Hypothalamus (tissue), 51 donors: ENCODE measurements at places on chromosomes 2 and 18.
A peak's percentile ranks its signal among the peaks of the same experiment; 100 is the strongest.

DNA sequence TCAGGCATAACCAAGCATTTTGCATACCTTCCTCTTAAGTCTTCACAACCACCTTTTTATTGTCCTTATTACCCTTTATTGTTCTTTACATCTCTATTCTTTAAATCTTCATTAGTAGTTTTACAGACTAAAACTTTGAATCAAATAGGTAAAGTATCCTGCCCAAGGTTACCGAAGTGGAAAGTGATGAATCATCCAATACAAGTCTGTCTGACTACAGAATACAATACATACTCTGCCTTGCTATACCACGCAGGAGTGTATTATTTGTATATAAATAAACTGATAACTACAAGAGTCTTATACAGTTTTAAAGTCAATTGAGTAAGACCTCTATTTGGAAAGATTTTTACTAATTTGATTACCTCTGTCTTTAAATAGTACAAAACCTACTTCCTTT lies 196.0 kb downstream of the ZEB2 start:
- DNase-seq = no peak

GRCh38 chr2:32360416-32360815 lies 3.6 kb downstream of the BIRC6 start:
- no peak for DNase-seq

DNA sequence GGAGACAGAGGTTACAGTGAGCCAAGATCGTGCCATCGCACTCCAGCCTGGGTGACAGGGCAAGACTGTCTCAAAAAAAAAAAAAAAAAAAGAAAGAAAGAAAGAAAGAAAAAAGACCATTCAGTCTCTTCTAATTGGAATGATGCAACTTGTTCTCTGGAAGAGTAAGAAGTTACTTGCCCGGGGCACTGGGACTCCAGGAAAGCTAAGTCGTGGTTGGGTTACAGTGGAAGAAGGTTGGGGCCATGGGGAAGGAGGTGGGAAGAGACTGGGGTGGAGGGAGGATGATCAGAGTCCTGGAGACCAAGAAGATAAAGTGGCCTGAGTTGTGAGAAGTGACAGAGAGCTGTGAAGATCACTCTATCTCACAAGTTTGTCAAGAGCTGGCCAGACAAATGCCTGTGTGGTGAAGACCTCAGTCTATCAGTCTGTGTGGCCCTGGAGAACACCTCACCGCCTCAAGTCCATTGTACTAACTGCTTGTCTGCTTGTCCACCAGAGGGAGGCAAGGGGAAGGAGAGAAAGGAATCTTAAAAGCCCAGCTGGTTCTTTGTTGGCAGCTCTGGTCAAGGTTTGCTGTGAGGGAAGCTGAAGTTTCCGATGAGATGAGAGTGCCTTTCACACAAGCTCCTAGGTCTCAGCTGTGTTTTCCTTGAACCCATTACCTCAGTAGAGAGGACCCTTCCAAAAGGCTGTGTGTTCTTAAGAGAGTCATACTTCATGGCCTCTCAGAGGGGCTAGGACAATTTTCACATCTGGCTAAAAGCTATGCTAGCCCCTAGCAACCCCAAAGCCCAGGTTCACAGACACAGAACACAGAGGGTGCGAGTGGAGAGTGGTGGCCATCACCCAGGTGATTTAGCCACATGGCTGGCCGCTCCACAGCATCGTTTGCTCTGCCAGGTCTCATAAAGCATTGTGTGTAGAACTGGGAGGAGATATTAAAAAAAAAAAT lies 72.0 kb upstream of the TMEM178A start:
- DNase-seq = peak; percentile 23

DNA sequence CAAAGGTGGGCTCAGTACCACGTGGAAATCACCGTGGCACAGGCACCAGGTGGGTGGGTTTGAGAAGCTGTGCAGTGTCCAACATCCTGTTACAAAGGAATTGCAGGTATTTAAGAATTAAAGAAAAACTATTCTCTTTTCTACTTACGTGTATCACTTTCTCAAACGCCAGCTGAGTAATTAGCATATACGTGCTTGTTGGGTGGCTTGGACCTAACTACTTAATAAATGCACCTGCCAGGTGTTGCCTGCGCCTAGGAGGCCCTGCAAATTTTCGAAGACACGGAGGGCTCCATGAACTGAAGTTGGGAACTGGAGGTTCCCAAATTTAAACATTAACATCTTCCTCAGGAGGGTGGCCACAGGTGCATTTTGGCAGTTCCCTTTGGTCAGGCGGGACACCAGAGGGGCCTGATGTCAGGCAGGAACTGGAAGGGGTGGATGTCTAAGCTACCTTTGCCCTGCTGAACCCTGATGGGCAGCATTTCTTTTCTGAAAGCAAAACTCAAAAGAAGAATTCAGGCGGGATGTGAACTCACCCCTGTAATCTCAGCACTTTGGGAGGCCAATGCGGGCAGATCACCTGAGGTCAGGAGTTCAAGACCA lies 84.8 kb downstream of the HS6ST1 start:
- DNase-seq = no peak

DNA sequence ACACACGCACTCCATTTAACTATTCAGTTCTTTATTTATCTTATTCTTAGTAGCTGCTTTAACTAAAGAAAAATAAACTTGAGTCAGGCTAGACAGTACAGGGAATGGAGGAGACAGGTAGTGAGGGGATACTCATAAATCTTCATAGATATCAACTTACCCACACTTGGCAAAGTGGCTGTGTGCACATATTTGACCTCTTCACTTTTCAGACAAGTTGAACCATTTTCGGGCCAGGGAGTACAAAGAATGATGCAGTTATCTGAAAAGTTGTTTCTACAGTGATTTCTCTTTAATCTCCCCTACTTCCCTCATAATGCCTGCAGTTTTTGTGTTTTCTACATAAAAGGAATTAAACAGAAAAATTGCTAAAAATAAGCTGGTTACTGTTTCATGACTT lies 307.5 kb downstream of the GULP1 start:
- no peak for DNase-seq

DNA sequence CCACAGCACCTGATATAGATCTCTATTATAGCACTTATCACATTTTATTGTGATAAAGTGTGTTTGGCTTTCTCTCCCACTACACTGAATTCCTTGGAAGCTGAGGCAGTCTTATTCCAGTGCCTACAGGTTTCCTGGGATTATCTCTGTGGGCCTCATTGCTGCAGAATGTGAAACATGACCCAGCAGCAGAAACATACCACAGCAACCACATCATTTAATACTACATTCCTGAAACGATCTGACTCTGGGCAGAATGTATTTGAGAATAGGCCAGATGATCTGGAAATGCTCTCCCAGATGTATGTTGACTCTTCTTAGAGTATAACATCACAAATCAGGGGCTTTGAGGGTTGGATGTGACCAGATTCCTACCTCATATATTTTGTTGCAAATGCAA lies 323.5 kb upstream of the TANK start:
- no peak for DNase-seq

- no peak for DNase-seq
These were observed 141.0 kb downstream of the RPIA start for GRCh38 chr2:88832311-88832991.

GRCh38 chr18:12283666-12284065 lies 24.4 kb upstream of the TUBB6 start:
- no peak for DNase-seq

DNA sequence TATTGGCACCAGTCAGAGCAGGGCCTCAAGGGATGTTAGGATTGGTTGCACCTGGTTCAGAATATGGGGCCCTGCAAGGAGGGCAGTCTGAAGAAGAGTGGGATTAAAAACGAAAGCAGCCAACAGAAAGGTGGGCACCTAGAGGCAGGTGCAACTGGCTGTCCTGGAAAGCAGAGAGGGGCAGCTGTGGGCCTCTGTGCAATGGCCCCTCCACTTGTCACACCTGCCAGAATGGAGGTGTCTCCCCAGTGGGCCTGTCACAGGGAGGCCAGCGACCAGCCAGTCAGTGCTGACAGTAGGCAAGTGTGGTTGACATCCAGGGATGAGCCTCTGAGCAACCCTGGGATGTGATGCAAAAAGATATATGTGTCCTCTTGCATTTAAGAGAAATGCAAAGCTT lies 37.7 kb downstream of the INPP4A start:
- DNase-seq = no peak

- no peak for DNase-seq
These were observed 63.3 kb downstream of the SUCLG1 start for GRCh38 chr2:84395820-84396219.

DNA sequence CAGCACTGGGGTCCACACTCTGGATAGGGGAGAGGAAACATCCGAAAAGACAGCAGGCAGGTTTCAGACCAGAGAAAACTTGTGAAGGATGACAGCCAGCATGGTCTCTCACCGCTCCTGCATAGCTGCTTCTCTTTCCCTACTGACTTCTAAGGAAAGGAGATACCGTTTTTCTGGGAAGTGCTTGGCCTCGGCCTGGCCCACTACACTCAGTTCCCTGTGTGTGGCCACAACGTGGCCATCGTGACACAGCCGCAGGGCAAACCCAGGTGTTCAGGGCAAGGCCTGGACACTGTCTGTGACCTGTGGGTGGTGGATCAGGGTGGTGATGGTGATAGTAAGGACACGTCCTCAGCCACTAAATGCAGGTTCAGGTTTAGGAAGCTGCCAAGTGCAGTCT lies 34.2 kb upstream of the ACAA2 start:
- no peak for DNase-seq

- DNase-seq = no peak
These were observed 13.7 kb downstream of the CALCRL start for GRCh38 chr2:187434342-187434785.

GRCh38 chr2:45258311-45258710 lies 249.1 kb upstream of the SIX2 start:
- no peak for DNase-seq

GRCh38 chr2:2758793-2759367 lies 427.8 kb upstream of the MYT1L start:
- no peak for DNase-seq

DNA sequence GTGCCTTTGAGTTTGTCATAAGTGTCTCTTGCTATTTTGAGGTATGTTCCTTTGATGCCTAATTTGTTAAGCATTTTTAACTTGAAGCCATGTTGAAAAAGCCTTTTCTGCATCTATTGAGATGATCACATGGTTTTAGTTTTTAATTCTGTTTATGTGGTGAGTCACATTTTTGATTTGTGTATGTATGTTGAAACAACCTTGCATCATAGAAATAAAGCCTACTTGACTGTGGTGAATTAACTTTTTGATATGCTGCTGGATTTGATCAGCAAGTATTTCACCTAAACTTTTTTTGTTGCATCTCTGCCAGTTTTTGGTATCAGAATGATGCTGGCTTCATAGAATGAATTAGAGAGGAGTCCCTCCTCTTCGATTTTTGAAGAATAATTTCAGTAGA lies 469.7 kb downstream of the CDH2 start:
- DNase-seq = no peak

DNA sequence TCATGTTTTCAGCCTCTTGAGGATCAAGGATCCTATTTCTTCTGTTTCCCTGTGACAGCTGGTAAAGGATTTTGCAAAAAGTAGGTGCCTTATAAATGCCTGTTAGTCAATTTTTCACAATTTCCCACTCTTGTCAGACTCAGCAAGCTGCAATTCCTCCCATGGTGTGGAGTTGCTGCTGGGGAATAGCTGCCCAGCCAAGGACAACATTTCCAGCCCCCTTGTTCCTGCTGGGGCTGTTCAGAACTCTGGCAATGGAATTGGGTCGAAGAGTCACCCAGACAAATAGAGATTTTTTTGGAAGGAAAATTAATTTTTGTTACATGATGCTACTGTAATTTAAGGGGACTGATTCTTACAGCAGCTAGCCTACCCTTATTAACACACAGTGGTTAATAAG lies 43.7 kb downstream of the FSHR start:
- no peak for DNase-seq

GRCh38 chr18:55316486-55317184 lies 271.4 kb downstream of the TCF4 start:
- no peak for DNase-seq

DNA sequence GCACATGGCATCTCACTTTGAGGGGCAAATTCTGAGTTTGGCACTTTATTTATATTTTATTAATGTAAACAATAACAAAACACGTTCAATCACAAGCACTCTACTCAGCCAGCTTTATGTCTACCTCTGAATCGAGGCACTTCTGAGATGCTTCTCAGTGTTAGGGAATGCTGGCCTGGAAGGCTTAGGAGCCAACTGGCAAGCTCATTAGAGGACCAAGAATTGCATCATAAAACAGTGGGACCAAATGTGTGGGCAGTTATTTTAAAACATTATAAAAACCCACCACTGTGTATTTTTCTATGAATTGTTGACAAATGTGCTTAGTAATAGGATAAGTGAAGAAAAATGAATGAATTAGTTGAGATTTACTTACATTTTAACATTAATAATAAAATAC lies 46.8 kb upstream of the SMIM21 start:
- no peak for DNase-seq

GRCh38 chr2:160303076-160303475 lies 103.0 kb upstream of the ITGB6 start:
- DNase-seq = no peak

DNA sequence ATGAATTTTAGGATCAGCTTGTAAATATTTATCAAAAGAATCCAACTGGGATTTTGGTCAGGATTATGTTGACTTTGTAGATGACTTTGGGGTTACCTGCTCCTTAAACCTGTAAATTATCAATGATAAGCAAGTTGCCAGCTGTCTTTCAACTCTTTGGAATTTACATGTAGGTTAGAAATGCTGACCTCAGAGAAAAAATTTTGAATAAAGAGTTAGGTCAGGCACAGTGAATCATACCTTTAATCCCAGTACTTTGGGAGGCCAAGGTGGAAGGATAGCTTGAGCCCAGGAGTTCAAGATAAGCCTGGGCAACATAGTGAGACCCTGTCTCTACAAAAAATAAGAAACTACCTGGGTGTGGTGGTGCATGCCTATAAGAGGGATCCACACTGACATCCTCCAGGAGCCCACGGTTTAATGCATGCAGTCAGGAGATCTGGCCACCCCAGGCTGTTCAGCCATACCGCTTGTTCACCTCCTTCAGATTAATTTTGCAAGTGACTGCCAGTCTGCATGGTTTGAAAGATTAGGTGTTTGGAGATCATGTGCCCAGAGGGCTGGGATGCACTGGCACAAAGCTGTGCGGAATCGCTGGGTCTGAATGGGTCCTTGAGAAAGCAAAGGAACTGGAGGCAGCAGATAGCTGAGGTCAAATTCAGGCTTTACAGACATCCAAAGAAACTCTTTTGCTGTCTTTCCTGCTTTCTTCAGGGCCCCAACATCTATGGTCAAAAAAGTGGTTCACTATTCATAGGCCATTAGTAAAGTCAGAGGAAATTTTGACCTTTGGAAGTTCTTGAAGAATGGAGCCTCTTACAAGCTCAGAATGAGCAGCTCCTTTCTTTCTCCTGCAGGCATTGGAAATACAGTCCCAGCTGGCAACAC lies 83.4 kb upstream of the TXNDC2 start:
- DNase-seq = no peak

GRCh38 chr2:31415421-31415820 lies 879 bp upstream of the XDH start:
- DNase-seq = no peak

DNA sequence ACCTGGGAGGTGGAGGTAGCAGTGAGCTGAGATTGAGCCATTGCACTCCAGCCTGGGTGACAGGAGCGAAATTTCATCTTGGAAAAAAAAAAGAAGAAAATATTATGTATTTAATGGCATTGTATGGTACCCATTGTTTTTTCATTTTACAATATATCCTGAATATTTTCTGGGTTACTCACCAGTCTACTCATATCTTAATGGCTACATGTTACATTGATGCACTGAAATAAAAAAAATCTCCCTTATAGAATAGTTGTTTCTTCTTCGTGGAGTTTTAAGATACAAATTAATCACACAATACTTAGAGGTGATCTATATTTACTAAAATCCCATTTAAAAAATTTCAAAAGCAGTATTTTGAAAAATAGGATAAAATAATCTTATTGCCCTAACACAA lies 66.3 kb upstream of the XPO1 start:
- DNase-seq = no peak

GRCh38 chr2:27729198-27729597 lies 42.3 kb upstream of the MRPL33 start:
- DNase-seq = no peak
